T follicular helper cell (primary cell): ENCODE measurements at places on chromosomes 3 and 15.
A peak's percentile ranks its signal among the peaks of the same experiment; 100 is the strongest.

DNA sequence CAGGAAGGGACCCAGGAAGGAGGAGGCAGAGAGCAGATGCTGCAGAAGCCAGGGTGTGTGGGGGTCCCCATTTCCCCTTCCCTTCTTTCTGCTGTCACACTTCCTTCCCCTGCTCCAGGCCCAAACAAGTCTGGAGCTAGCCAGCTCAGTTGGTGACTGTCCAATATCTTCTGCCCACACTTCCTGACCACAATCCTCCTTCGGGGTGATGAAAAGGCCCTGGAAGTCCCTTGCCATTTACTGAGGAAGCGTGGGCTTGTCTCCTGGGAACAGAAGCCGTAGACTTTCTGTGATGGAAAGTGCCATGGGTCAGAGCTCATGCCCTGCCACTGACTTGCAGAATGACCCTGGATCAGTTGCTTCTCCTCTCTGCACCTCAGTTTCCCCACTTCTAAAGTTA is 39.0 kb downstream of the ANAPC13 start:
- DNase-seq: no peak

- DNase-seq: no peak
These were observed 25.1 kb upstream of the FSIP1 start for GRCh38 chr15:39807791-39808190.

DNA sequence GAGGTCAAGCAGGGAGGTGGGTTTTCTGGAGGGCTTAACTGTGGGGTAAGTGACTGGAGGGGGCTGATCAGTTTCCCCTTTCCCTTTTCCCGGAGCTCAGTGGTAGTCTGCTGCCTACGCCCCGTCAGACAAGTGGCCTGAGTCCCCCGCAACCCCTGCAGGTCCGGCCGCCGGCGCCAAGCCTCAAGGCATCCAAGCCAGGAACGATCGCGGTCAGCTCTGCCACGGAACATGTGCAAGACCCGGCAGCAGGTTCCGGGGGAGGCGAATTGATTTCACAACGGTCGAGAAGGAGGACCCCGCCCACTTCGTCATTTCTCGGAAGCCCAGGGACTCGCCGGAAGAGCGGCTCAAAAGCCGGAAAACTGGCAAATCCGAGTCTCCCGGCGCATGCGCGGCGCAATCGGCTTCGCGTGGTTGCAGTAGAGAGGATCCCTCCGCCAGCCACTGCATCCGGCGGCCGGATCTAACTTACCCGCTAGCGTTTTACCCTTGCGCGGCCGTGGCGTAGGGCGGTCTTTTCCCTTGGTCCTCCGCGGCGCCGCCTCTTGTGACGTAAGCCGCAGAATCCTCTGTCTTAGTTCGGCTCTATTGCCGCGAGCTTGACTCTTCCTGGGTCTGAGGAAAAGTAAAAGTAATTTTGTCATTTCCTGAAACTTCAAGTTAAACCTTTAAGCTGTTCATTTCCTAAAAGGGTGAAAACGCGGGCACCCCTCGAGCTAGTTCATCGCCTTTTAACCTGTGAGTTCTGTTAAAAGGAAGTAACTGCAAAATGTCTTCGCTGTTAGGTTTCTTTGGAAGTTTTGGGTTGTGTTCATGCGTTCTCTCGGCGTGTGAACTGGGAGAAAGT is 14.9 kb upstream of the CCNL1 start:
- peak; percentile 98 for DNase-seq

DNA sequence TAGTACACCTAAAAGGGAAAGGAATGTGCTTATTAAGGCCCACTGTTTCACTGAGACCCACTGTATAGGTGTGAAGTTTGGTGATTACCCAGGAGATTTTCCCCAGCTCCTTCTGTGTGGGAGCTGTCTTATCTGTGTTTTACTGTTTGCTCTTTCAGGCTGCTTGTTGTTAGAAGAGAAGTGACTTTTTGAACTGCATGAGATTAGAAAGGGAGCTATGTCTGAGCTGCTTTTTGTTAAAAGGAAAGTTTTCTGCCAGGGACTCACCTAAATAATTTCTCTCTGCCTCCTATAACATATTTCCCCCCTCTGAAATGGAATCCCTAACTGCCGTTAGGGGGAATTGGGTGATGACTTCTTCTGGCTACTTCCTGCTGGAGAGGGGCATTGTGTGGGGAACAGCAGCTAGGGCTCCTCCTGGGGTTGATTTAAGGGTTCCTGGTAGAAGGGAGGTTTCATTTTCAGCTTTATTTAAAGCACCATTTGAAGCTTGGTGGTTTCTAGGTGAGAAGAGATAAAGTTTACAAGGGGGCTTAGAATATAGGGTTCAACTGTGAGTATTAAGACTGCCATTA is 77.1 kb upstream of the ATP11B start:
- DNase-seq: no peak

- DNase-seq: no peak
These were observed 313.9 kb downstream of the FGF12 start for GRCh38 chr3:192413461-192413860.

DNA sequence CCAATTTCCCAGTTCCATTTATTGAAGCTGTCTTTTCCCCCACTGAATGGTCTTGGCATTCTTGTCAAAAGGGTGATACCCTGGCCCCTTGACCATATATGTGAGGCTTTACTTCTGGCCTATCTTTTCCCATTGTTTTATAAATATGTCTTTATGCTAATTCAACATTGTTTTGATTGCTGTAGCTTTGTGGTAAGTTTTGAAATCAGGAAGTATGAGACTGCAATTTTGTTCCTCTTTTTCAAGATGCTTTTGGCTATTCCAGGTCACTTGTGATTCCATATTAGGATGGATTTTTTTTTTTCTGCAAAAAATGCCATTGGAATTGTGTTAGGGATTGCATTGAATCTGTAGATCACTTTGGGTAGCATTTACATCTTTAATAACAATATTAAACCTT is 141.2 kb upstream of the MANF start:
- DNase-seq: no peak

- DNase-seq: no peak
These were observed 115.1 kb downstream of the SPATA16 start for GRCh38 chr3:173025941-173026340.

DNA sequence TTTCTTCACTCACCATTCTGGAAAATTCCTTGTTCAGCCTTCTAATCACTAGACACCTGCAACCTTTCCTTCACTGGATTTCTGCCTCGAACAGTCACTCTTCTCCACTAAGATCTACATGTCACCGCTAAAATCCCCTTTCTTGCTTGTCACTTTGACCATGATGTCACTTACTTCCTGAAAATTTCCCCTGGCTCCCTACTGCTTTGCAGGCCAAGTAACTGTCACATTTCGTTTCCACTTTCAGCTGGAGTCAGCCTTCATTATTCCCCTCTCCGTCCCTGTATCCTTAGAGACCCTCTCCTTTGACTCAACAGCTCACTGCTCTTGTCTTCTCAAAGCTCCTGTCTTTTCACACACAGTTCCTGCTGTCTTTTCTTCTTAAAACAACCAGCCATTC is 15.9 kb downstream of the CHL1 start:
- DNase-seq: no peak
